ENCODE measurements at places on chromosomes 7 and 10. TPM values are rescaled to one million over a fixed set of nuclear protein-coding genes. Genes with fewer than 3 reads are reported as not detected.

The NEUROG3 gene
- not detected for total RNA-seq

The CYP3A7 gene
- 0.29 TPM for total RNA-seq

The INSYN2A gene
- 2.3 TPM for total RNA-seq

The SCIN gene
- total RNA-seq = 1.7 TPM

The PDK4 gene
- 1.4 TPM for total RNA-seq

The SMKR1 gene
- total RNA-seq = 3.9 TPM
